ENCODE measurements at places on chromosomes 13 and 19. TPM values are rescaled to one million over a fixed set of nuclear protein-coding genes. Genes with fewer than 3 reads are reported as not detected.

Gene LCP1
- total RNA-seq = not detected

Gene PROZ
- not detected for total RNA-seq

Gene CYP4F8
- 0.24 TPM for total RNA-seq

Gene OPA3
- total RNA-seq = 14.1 TPM

Gene LRG1
- total RNA-seq = not detected

Gene NFKBIB
- 50.3 TPM for total RNA-seq

Gene GNG7
- 0.38 TPM for total RNA-seq

Gene ANGPTL4
- 27.5 TPM for total RNA-seq

Gene EFNB2
- total RNA-seq = 17.5 TPM

Gene CYP2F1
- total RNA-seq = not detected

Gene MBD3L4
- total RNA-seq = not detected

Gene NRTN
- total RNA-seq = 15.0 TPM

Gene EXOC3L2
- not detected for total RNA-seq

Gene KLK11
- total RNA-seq = not detected

Gene CYSLTR2
- not detected for total RNA-seq
